GM13977 (cell line): ENCODE measurements at places on chromosomes 7 and 10.
A peak's percentile ranks its signal among the peaks of the same experiment; 100 is the strongest.

DNA sequence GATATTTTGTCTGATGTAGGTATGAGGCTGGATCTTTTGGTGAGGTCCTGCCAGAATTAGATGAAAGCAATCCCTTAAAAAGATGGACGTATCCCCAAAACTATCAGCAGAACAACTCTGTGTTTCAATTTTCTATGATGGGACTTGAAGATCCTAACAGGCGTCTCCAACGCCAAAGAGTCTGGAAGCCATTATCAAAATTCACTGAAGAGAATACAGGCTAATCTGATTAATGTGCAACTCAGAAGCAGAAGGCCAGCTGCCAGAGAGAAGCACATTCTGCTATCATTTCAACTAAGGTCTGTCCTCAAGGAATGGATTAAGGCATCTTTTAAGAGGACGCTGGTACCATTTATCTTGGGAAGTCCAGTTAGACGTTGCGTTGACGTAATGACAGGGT is 119.7 kb downstream of the FGFR2 start:
- no peak for DNase-seq

DNA sequence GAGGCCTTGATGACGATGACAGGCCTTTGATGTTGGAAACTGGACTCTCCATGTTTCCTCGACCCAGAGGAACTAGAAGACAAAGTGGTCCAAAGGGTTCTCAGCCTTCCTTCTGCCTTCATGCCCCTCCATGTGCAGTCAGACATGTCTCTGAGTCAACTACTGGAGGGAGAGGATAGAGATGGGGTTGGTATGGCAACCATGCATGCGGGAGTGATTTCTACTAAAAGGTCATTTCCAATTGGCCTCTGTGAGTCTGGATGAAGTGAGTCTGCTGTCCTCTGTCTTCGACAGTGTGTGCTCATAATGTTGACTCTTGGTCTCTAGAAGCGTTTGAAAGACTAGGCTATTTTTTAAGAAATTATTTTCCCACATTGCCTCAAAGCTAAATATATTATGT is 29.2 kb downstream of the STK17A start:
- DNase-seq: no peak

GRCh38 chr10:75137533-75138438 is 26.3 kb downstream of the SAMD8 start:
- DNase-seq: no peak

- no peak for DNase-seq
Observed at GRCh38 chr10:110932505-110933180, 13.2 kb downstream of the SHOC2 start.

DNA sequence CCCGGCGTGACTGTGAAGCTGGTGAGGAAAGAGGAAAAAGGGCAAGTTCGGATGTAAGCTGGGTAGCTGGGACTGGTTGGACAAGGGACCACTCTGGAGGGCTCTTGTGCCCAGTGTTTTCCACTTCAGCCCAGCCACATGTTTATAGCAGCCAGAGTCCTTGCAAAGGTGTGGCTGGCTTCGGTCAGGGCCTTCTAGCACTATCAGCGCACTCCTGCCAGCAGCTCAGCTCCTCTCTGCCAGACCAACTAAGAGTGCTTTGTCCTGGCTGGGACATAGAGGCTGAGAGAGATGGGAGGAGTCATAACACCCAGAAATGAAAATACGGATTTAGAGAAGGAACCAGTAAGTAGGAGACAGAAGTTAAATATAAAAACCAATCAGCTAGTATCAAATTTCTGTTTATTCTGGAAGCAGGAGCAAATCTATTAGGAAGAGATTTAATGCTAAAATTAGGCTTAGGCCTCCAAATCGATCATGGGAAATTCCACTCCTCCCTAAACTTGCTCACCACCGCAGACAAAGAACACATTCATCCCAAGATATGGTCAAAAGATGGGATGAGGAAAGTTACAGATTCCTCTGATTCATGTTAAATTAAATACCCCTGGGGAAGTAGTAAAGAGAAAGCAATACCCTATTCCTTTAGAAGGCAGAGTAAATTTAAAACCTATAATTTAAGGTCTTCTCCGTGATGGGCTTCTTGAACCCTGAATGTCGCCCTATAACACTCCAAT is 135.0 kb downstream of the RALA start:
- no peak for DNase-seq

GRCh38 chr10:20933705-20934104 is 36.6 kb upstream of the NEBL start:
- no peak for DNase-seq

- no peak for DNase-seq
Observed at GRCh38 chr7:35040906-35041305, 3.6 kb upstream of the DPY19L1 start.

DNA sequence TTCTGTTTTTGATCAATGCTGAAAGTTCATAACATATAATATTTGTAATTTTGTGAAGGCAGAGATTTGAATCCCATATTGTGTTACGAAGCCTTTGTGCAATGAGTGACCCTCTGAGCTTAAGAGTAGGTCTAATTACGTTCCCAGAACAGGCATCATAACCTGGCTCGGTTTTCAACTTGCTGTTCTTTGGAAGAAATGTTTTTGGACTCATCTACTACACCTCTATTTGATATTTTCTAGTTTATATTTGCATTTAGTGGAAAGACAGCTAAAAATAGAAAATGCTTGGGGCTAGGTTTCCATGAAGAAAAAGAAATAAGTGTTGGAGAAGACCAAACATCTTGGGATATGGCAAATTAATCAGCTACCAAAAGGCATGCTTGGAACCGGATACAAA is 234.8 kb downstream of the AGMO start:
- no peak for DNase-seq

GRCh38 chr7:112370436-112370835 is 79.8 kb upstream of the IFRD1 start:
- no peak for DNase-seq

GRCh38 chr7:69211336-69211735 is 386.9 kb upstream of the AUTS2 start:
- DNase-seq: no peak

- DNase-seq: no peak
Observed at GRCh38 chr7:24952464-24952863, 27.5 kb downstream of the OSBPL3 start.

DNA sequence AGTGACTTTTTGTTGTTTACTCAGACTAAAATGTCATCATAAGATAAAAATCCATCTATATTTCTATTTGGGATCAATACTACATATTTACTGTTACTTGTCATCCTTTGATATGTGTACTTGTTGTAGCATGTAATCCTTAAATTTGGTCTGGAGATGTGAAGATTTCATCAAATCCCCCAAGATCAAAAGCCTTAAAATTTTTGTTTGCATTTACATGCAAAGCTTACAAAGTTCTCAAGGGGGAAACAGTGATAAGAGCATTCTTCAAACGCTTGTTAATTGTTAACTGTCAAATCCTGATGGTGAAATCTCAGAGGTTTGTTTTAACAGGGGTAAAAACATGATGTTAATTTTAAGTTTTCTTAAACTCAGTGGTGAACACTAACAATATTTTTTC is 84.9 kb upstream of the SKAP2 start:
- no peak for DNase-seq

- DNase-seq: no peak
Observed at GRCh38 chr10:4595719-4596319, 230.2 kb upstream of the AKR1E2 start.

- DNase-seq: peak; percentile 89
Observed at GRCh38 chr7:140696680-140697446, at the start of gene NDUFB2. Gene NDUFB2 (plus strand): TSS chr7:140696708. CDS start chr7:140696745, 37 bp downstream.

GRCh38 chr7:39967406-39968161 is 17.5 kb downstream of the CDK13 start:
- no peak for DNase-seq

DNA sequence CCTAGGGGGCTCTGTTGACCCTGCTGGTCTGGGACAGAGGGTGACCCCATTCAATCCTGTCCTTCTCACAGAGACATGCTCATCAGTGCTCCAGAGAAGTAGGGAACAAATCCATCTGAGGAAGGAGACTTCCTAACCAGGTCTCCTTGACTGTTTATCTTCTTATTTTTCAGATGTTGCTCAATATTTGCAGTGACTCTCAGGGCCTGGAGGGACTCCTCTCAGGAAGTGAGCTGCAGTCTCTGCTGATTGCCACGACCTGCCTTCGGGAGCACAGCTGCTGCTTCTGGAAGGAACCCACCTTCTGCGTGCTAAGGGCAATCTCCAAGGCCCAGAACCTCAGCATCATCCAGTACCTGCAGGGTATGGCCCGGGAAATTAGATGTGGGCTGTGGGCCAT is 41.0 kb downstream of the WDFY4 start:
- no peak for DNase-seq

- DNase-seq: no peak
Observed at GRCh38 chr7:11272352-11272751, 298.7 kb downstream of the PHF14 start.

GRCh38 chr7:51263631-51264484 is 52.8 kb downstream of the COBL start:
- DNase-seq: no peak

DNA sequence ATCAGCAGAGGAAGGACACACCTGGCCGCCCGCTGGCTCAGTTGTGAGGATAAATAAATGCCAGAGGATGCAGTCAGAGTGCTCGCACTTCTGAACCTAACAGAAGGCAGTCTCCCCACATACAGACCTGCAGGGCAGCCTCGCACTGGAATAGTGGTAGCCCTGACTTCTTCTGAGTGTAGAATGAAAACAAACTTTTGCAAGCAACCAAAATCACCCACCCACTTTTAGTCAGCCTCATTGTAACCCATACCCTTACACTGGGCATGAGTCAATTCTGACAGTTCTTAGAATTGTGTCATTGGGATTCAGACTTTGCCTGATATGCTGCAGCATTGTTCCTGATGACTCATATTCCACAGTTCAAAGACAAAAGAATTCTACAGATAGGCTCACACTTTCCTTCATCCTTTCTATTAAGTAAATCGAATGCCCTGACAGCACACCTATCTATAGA is 167.0 kb upstream of the CDK1 start:
- no peak for DNase-seq

GRCh38 chr7:79293655-79294142 is 159.8 kb downstream of the MAGI2 start:
- DNase-seq: no peak

DNA sequence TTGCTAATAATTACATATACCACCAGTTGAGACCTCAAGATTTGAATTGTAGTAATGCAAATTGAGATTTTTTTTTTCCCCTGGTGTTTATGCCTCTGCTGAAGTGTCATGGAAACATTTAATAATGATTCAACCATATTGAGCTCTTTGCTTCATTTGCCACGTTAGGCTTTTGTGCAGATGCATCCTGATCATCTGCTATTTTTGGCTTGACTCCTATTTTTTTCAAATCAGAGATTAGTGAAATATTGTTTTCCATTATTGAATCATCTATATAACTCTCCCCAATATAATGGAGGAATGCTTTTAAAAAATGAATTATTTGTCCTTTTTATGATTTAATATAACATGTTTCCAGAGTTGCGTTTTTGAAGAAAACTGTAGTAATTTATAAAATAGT is 115.1 kb downstream of the SRI start:
- no peak for DNase-seq

GRCh38 chr10:126904516-126904817 is 761 bp upstream of the DOCK1 start:
- no peak for DNase-seq

DNA sequence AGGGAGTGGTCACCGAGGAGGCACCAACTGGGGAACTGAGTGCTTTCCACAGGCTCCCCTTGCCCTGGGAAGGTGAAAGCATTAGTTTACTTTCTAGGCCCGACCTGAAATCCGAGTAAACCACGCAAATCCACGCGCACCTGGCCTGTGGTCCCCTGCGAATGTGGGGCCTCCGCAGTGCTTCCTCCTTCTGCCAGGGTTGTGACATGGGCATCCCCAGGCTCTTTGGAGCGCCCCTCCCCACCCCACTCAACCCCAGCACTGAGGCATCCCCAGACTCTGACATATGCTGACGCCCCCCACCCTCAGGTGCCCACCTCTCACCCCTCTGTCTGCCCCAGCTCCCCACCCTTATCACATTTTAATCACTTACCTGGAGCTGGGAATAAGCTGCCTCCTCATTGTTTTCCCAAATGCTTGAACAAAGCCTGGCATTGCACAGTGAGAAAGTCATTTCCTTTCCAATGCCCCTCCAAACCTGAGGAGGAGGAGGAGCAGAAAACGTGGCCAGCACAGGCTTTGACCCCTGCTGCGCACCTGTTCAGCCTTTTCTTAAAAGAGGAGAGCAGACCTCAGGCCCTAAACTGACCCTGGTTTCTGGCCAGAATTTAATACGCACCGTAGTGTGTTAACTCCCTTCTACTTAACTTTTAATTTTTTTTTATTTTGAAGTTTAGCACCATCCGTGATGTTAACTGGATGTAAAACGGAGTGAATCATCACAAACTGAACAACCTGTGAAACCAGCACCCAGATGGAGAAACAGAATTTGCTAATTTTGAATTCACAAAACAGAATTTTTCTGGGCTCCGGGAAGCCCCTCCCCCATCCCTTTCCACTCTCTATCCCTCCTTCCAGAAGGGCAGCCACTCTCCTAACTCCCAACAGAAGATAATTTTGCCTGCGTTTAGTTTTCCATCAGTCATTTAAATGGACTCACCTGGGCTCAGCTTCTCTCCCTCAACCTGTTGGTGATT is 129.4 kb downstream of the WDR11 start:
- DNase-seq: no peak

DNA sequence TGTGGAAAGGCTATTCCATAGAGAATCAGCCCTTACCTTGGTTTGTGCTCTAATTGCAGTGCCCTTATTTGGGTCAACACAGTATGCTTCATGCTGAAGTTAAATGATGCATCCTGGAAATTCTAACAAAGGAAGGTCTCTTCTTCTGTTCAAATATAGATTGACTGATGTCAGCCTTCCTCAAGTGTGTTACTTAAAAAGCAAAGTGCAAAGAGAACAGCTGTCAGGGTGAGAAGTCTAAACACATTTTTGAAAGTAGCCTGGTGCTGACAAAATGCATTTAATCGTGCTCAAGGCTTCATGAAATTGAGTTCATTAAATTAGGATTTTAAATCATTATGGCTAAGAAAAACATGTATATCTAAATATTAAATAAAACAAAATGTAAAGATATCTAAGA is 19.5 kb downstream of the AGR2 start:
- no peak for DNase-seq

GRCh38 chr10:91742229-91742628 is 56.0 kb upstream of the TNKS2 start:
- no peak for DNase-seq

DNA sequence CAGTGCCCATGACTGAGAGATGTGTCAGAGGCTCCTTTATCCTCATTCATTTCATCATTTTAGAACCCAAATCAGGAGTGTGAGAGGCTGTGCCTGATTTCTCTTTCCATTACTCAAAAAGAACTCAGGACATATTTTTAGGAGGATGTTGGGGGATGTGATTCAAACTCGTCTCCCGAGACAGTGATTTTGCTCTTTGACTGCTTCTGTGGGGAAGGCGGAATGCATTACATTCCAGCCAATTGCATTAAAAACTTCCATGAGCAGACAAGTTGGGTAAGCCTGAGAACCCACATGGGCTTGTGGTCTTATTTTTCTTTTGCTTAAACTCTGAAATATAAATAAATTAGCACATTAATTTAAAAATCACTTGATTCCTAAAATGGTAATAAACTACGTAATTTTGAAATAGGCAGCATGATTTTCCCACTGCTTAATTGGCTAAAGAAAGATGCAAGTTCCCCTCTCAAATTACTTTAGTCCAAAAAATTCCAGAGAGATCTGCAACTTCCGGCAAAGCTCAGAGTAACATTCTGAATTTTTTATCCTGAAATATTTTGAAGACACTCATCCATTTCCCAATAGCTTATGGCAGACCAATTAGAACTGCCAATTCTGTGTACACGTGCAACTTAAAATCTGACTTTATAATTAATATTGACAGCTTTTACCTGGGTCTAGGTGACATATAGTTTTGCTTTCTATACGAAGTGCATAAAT is 185.6 kb downstream of the C7orf25 start:
- no peak for DNase-seq
